ENCODE measurements at places on chromosomes 6 and 20.

DNA sequence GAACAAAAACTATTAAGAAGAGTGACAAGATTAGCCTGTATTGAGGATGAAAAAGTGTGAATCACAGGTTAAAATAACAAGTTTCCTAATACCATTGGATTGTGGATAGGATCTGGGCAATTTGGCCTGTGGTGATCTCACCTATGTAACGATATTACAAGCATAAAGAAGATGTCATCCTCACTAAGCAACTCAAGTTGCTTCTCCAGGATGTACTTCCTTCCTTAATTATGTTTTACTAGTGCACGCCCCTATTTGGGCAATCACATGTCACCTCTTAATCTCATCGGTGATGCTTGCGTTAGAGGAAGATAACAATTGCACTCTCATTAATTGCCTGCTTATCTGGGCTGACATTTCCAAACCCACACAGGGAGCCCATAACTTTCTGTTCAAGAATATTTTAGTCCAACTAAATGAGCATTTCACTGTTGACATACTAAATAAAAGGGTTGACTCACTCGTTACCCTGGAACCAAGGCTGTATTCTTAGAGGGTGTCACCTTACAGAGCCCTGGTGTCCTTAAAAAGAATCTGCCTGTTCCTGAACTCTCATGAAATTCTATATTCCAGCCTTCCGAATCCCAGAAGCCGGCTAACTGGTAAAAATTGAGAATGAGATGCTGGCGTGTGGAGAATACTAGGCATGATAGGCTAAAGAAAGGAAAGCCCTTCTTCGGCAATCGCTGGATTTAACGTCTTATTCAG, 88.2 kb upstream of the ATXN1 start:
- DNase-seq, result no peak

DNA sequence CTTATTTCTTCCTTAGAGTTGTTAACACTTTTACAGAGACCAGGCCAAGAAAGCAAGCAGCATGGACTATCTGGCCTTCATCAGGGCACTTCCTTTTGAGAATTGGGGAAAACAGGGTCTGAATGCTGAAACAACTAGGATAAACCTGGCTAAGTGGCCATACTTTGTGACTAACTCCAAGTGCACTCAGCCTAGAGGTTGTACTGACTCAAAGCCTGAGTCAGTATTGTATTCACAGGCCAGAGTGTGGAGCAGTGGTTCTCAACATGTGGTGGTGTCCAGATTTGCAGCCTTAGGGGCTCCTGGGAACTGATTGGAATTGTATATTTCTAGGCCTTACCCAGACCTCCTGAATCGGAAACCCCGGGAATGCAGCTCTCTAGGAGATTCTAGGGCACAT, 20.1 kb downstream of the SEC23B start:
- no peak for DNase-seq

DNA sequence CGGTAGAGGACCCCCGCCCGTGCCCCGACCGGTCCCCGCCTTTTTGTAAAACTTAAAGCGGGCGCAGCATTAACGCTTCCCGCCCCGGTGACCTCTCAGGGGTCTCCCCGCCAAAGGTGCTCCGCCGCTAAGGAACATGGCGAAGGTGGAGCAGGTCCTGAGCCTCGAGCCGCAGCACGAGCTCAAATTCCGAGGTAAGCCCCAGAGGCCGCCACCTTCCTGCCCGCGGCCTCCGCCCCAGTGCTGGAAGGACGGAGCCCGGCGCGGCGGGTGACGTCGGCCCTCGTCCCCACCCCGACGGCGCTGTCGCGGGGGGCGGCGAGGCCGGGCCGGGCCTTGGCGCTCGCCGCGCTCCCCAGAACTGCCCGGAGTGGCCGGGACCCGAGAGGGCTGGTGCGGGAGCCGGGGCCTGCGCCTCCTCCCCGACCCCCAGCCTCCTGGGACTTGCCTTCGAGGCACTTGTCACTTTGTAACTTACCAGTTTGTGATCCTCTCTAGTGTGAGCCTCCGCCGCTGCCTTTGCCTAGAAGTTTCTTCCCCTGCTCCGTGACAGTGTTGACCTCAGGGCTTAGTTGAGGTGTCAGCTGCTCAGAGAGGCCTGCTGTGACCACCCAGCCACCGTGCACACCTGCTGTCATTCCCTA, 417 bp downstream of the VAPB start:
- no peak for DNase-seq

GRCh38 chr20:44354979-44355497, 461 bp upstream of the HNF4A start:
- no peak for DNase-seq

GRCh38 chr6:15439410-15440025, 193.6 kb downstream of the JARID2 start:
- DNase-seq, result no peak

GRCh38 chr20:64003960-64004725, 23.2 kb downstream of the PRPF6 start:
- DNase-seq, result no peak

- no peak for DNase-seq
Observed at GRCh38 chr6:98970469-98970868, 22.7 kb upstream of the FBXL4 start.

DNA sequence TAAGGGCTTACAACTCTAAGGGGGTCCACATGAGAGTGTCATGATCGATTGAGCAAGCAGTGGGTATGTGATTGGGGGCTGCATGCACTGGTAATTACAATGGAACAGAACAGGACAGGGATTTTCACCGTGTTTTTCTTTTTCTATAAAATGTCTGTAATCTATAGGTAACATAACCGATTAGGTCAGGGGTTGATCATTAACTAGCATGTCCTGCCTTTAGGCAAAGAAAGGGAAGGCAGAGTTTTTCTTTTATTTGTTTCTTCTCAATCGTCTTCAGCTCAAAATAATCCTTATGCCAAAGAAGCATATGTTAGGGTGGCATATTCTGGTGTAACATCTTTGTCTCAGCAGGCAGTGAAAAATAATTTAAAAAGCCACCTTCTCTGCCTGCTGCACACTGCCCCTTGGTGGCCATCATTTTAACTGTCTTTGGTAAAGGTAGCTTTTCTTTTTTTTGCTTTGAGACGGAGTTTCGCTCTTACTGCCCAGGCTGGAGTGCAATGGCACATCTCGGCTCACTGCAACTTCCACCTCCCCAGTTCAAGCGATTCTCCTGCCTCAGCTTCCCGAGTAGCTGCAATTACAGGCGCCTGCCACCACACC, 9.7 kb upstream of the CEP43 start:
- no peak for DNase-seq

GRCh38 chr6:34560366-34561226, 4.5 kb upstream of the SPDEF start:
- no peak for DNase-seq

GRCh38 chr6:136085370-136086115, 164.6 kb downstream of the MTFR2 start:
- DNase-seq, result no peak

GRCh38 chr20:50977066-50978021, 18.7 kb downstream of the MOCS3 start:
- DNase-seq, result no peak

Data from NCI-H1417 treated with DMSO at 0.1 percent for 48 hours (cell line).